ENCODE measurements at places on chromosomes 2 and 18.

- DNase-seq: no peak
Observed at GRCh38 chr2:11701751-11702301, 31.8 kb upstream of the NTSR2 start.

- no peak for DNase-seq
Observed at GRCh38 chr2:225667445-225667844, 267.9 kb downstream of the NYAP2 start.

DNA sequence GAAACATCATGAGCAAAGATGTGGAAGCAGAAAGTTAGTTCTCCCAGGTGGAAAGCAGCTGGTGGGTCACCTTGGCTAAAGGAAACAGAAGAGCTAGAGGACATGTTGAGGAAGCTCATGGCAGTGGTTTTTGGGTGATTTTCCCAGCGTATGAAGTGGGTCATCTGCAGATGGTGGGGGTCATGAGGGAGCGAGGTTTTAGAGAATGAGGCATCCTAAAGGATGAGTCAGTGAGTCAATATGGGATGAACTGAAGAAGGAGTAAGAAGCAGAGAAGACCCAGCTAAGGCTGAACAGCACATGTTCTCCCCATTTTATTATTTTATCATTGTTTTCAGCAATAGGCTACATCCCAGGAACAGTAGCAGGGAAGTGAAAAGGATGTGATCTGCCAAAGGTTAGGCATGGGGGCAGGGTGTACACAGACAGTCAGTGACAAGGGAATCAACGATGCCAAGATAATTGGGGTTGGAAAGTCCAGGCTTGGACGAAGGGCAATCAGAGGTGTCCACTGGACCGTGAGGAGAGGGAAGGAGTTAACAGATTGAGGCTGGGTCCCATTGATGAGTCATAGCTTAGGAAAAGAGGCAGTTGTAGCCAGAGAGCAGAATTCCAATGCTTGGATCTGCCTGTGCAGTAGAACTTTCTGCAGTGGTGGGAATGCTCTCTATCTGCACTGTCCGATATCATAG, 289.3 kb upstream of the RAB12 start:
- DNase-seq: no peak

DNA sequence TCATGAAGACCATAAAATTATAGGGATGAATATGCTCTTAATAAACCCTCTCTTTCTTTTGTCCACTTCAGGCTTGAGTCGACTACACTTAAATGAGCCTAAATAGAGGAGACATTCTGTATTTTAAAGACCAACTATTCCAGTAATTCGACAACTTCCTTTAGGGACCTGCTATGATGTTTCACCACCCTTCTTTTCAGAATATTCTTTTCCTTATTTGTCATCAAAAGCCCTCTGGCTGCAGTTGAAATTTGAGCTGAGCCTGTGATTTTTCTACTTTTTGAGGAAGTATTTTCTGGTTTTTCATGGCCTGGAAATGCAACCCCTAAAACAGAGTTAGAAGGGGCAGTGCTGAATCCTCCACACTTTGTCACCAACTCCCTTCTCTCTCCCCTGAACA, 287.0 kb downstream of the EPHA4 start:
- no peak for DNase-seq

GRCh38 chr2:69847068-69847828, 17.8 kb downstream of the GMCL1 start:
- no peak for DNase-seq

- DNase-seq: no peak
Observed at GRCh38 chr2:237459741-237460174, 27.3 kb upstream of the MLPH start.

DNA sequence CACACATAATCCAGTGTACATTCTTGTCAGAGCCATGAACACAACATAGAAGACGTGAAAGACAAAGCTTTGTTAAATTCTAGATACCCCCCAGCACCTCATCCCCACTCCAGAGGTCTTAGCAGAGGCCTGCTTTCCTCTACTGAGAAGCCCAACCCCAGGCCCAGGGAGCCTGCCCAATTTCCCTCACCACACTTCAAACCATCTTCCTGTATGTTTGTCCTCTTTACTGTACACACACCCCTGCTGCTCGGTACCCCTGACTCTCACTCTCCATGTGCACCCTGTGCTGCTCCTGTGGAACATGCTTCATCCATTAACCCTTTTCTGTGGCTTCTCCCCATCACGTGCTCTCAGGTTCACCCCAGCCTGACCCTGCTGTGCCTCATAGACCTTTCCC, 37.2 kb downstream of the BOLA3 start:
- no peak for DNase-seq

Measured in neural crest cell (in vitro differentiated cells).